ENCODE measurements at places on chromosomes 1 and 21. TPM values are rescaled to one million over a fixed set of nuclear protein-coding genes. Genes with fewer than 3 reads are reported as not detected.

Gene TMEM79
- 1.9 TPM for total RNA-seq

Gene KMO
- total RNA-seq = not detected

Gene MMP23B
- total RNA-seq = 0.29 TPM

Gene FCRL2
- not detected for total RNA-seq

Gene FCRL1
- not detected for total RNA-seq

Gene NID1
- total RNA-seq = 256 TPM

Gene ARHGEF10L
- 0.98 TPM for total RNA-seq

Gene NPR1
- 11.7 TPM for total RNA-seq

Gene KDF1
- total RNA-seq = not detected

Gene TNFRSF1B
- total RNA-seq = 38.6 TPM

Gene C1orf185
- total RNA-seq = not detected

Gene RGS16
- 0.33 TPM for total RNA-seq

Gene LELP1
- total RNA-seq = not detected

Gene OR2L3
- not detected for total RNA-seq

Gene HRNR
- total RNA-seq = not detected

Gene AUNIP
- 4.2 TPM for total RNA-seq

Gene KRTAP13-4
- not detected for total RNA-seq

Gene CD53
- total RNA-seq = not detected

Gene DPYD
- total RNA-seq = 28.1 TPM

Gene CXADR
- 22.5 TPM for total RNA-seq

Gene KRTAP19-3
- total RNA-seq = not detected

Gene IL12RB2
- total RNA-seq = not detected

Gene C4BPA
- total RNA-seq = not detected

Gene DCDC2B
- not detected for total RNA-seq

Gene NR0B2
- not detected for total RNA-seq

Gene EPHA8
- total RNA-seq = not detected

Gene DSCAM
- 0.29 TPM for total RNA-seq

Gene LAPTM5
- 46.6 TPM for total RNA-seq

Gene SMYD3
- 16.5 TPM for total RNA-seq

Gene GSTM5
- total RNA-seq = under 0.01 TPM

Gene SLC6A9
- total RNA-seq = 0.65 TPM

Gene TDRD5
- total RNA-seq = not detected

Gene ARTN
- not detected for total RNA-seq

Gene NBPF6
- not detected for total RNA-seq

Gene NTMT2
- not detected for total RNA-seq

Gene OR2M5
- total RNA-seq = not detected

Gene S100A16
- 678 TPM for total RNA-seq

Gene UMODL1
- not detected for total RNA-seq

Gene CDC42BPA
- total RNA-seq = 122 TPM

Measured in vein endothelial cell (primary cell).